ENCODE measurements at places on chromosomes 7 and 10. TPM values are rescaled to one million over a fixed set of nuclear protein-coding genes. Genes with fewer than 3 reads are reported as not detected.

- H3K4me1 ChIP-seq: peaks cover 16% of the 10 kb centered on the region
- peak overlapping the region; percentile 77 for H3K27ac ChIP-seq
- H3K36me3 ChIP-seq: no peaks in the 10 kb centered on the region
- H3K27me3 ChIP-seq: no peaks in the 10 kb centered on the region
- peak; percentile 51 for DNase-seq
Observed at GRCh38 chr10:32938554-32939061, 19.4 kb downstream of the ITGB1 start.

GRCh38 chr10:70853038-70853437, 35.3 kb downstream of the PCBD1 start:
- H3K4me1 ChIP-seq: no peaks in the 10 kb centered on the region
- no peaks in the 10 kb centered on the region for H3K36me3 ChIP-seq
- no peaks in the 10 kb centered on the region for H3K27me3 ChIP-seq
- DNase-seq: no peak
- H3K27ac ChIP-seq: no peak overlapping the region

DNA sequence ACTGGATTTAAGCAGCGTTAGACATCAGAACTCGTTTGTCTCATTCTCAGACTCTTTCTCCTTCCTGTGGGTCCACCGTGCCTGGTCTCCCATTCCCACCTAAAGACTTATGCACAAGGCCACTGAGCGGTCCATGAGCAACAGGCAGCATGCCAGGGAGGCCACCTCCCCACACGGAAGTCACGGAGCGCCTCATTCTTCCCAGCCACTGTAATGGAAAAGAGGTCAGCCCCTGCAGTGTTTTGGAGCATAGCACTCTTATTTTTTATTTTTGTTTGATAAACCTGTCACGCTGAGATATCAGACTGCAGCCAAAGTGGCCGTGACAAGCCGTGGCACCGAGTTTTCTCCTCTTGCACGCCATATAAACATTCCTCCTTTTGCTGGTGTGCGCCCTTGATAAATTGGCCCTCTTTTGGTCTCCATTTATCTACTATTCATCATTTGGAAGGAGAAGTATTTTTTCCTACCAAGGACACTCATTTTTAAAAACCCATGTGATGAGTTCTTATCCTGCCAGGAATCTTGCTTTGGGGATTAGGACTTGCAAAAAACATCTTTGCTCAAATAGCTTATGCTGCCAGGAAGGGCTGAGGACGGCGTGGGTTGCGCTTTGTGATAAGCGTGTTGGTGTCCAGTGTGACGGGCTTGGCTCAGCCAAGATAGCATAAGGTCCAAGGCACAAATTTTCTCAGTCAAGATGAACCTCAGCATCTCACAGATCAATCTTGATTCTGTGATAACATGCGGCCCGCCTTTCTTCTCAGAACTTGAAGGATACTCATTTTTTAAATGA, 206.0 kb downstream of the CCDC3 start:
- no peak overlapping the region for H3K27ac ChIP-seq
- H3K4me3 ChIP-seq: no peak overlapping the region
- DNase-seq: no peak
- H3K4me1 ChIP-seq: no peaks in the 10 kb centered on the region
- no peaks in the 10 kb centered on the region for H3K27me3 ChIP-seq
- no peaks in the 10 kb centered on the region for H3K36me3 ChIP-seq

GRCh38 chr10:48456361-48456804, 148.5 kb downstream of the ARHGAP22 start:
- no peak overlapping the region for H3K27ac ChIP-seq
- peaks cover 25% of the 10 kb centered on the region for H3K4me1 ChIP-seq
- H3K36me3 ChIP-seq: no peaks in the 10 kb centered on the region
- no peaks in the 10 kb centered on the region for H3K27me3 ChIP-seq
- H3K4me3 ChIP-seq: no peak overlapping the region

DNA sequence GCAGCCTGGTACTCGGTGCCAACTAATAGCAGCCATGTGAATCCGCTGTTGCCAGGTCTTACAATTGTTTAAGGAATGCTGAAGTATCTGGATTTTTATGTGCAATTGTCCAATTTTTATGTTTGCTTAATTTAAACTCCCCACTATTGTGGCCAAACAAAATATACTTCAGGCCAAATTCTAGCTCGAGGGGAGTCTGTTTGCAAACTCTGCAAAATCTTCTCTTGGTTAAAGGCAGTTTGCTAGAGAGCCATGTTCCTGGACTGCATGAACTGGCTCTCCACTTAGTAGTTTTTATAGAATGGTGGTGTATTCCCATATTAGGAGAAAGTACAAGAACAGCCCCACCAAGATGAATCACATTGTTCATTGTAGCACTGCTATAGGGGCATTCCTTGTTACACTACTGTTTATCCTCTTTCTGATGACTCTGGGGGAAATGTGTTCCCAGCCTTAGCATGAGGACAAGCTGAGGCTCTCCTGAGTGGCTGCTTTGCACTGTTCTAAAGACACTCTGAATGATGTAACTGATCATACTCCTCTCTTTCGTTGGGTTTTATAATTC, 178.0 kb upstream of the GLI3 start:
- H3K27me3 ChIP-seq: no peaks in the 10 kb centered on the region
- DNase-seq: no peak
- no peak overlapping the region for H3K4me3 ChIP-seq
- H3K36me3 ChIP-seq: no peaks in the 10 kb centered on the region

DNA sequence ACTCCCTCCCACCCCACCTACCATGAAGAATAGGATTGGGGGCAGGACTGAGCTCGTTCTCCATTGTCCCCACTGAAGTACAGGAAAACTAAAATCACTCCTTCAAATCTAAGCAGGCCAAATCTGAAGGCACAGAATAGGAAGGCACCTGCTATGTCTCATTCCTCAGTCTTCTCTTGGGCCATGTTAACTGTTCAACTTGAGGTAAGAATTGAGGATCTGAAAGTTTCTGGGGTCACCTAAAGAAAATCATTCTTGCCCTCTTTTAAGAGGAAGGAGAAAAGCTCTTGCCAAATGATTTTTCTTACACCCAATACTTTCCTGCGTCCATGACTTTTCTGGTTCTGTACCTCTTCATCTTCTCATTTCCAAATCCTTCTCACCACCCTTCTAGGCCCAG, 4.9 kb downstream of the CPN1 start:
- H3K4me1 ChIP-seq: no peaks in the 10 kb centered on the region
- DNase-seq: no peak
- no peaks in the 10 kb centered on the region for H3K36me3 ChIP-seq
- H3K27me3 ChIP-seq: no peaks in the 10 kb centered on the region
- no peak overlapping the region for H3K4me3 ChIP-seq

GRCh38 chr7:17121671-17122070, 176.8 kb upstream of the AHR start:
- no peak overlapping the region for H3K27ac ChIP-seq
- no peak for DNase-seq
- no peaks in the 10 kb centered on the region for H3K27me3 ChIP-seq
- H3K36me3 ChIP-seq: no peaks in the 10 kb centered on the region
- no peak overlapping the region for H3K4me3 ChIP-seq

GRCh38 chr7:138195151-138195571, 118.9 kb downstream of the AKR1D1 start:
- no peaks in the 10 kb centered on the region for H3K27me3 ChIP-seq
- DNase-seq: no peak

GRCh38 chr7:143285470-143285778, 666 bp downstream of the TMEM139 start:
- no peak for DNase-seq
- H3K36me3 ChIP-seq: no peaks in the 10 kb centered on the region
- H3K4me3 ChIP-seq: no peak overlapping the region
- H3K27ac ChIP-seq: peak overlapping the region; percentile 76
- no peaks in the 10 kb centered on the region for H3K27me3 ChIP-seq
- peaks cover 17% of the 10 kb centered on the region for H3K4me1 ChIP-seq

- DNase-seq: no peak
- H3K4me1 ChIP-seq: no peaks in the 10 kb centered on the region
- no peak overlapping the region for H3K27ac ChIP-seq
- H3K27me3 ChIP-seq: peaks cover 18% of the 10 kb centered on the region
- no peak overlapping the region for H3K4me3 ChIP-seq
Observed at GRCh38 chr10:13883636-13884444, 297.1 kb downstream of the PRPF18 start.

- no peak overlapping the region for H3K27ac ChIP-seq
- H3K4me3 ChIP-seq: no peak overlapping the region
- DNase-seq: no peak
- peaks cover 10% of the 10 kb centered on the region for H3K4me1 ChIP-seq
- H3K36me3 ChIP-seq: no peaks in the 10 kb centered on the region
- H3K27me3 ChIP-seq: peaks cover 89% of the 10 kb centered on the region
Observed at GRCh38 chr10:49610458-49611165, 502 bp downstream of the SLC18A3 start.

GRCh38 chr7:109844362-109844761, 1246.6 kb upstream of the LRRN3 start:
- no peak overlapping the region for H3K4me3 ChIP-seq
- H3K27ac ChIP-seq: no peak overlapping the region
- H3K27me3 ChIP-seq: no peaks in the 10 kb centered on the region
- DNase-seq: peak; percentile 20
- peaks cover 5% of the 10 kb centered on the region for H3K4me1 ChIP-seq
- H3K36me3 ChIP-seq: no peaks in the 10 kb centered on the region

DNA sequence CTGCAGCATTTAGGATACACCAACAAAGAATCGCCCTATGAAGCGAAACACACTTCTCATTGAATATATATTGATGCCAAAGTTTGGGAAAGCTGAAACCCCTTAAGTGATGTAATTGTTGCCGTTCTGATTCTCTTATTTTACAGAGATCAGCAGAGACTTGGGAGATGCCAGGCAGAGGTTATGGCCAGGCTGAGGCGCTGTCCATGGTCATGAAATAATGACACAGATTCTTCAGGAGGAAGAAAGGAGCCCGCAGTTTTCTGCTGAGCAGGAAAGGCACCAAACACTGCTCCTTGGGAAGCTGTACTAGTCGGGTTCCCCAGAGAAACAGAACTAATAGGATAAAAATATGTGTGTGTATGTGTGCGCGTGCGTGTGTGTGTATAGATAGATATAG, 566.0 kb downstream of the CALN1 start:
- H3K36me3 ChIP-seq: no peaks in the 10 kb centered on the region
- no peaks in the 10 kb centered on the region for H3K27me3 ChIP-seq
- peak; percentile 47 for DNase-seq
- no peaks in the 10 kb centered on the region for H3K4me1 ChIP-seq

DNA sequence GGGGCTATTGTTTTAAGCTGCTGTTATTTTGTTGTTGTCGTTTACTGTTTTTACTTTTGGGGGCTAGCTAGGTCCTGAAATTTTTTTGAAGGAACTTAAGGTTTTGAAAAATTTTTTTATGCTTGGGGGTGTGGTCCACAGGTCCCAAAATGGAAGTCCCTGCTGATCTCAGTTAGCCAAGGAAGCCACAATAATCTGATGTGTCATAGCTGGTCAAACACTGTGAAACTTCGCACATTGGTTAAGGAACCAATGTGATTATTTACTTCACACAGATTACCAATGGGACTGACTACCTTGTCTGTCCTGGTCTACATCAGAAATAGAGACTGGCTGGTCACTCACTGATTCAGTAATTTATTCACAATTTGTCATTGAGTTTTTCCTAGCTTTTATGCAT, 29.5 kb upstream of the HYCC1 start:
- DNase-seq: no peak
- H3K4me1 ChIP-seq: no peaks in the 10 kb centered on the region
- no peak overlapping the region for H3K27ac ChIP-seq

DNA sequence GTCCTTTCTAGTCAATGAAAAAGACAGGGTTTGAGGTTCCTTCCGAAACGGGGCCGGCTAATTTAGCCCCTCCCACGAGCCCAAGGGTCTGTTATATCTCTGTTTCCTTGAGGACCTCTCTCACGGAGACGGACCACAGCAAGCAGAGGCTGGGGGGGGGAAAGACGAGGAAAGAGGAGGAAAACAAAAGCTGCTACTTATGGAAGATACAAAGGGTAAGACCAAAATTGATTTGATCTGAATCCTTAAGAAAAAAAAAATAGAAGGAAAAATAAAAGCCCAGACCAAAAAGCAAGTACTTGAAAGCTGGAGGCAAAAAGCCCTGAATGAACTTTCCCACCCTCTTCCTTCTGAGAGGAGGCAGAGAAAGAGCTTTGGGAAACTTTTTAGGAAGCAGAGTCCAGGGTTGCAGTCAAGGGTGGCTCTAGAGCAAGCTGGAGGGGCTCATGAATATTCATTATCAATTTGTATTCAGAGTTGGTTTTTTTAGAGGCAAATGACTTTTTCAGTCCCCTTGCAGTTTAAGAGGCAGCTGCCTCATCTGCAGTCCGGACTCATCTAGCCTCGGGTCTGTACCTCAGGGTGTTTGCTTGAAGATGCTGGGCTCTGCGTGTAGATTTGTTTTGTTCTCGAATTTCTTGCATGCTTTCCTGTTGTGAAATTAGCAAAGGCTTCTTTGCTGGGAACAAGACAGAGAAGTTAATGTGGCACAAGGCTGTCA, at the start of gene ENTPD1:
Gene ENTPD1, plus strand, starts transcription at position 123 of the 721 bp plus-strand sequence. Its CDS starts 77 bp downstream, at position 200.
- DNase-seq: no peak
- H3K36me3 ChIP-seq: no peaks in the 10 kb centered on the region
- H3K4me1 ChIP-seq: no peaks in the 10 kb centered on the region
- H3K27ac ChIP-seq: no peak within 1 kb of the TSS

GRCh38 chr7:106023369-106024322, 60.6 kb downstream of the CDHR3 start:
- no peaks in the 10 kb centered on the region for H3K27me3 ChIP-seq
- H3K36me3 ChIP-seq: no peaks in the 10 kb centered on the region
- DNase-seq: no peak
- peaks cover 9% of the 10 kb centered on the region for H3K4me1 ChIP-seq
- H3K4me3 ChIP-seq: no peak overlapping the region

DNA sequence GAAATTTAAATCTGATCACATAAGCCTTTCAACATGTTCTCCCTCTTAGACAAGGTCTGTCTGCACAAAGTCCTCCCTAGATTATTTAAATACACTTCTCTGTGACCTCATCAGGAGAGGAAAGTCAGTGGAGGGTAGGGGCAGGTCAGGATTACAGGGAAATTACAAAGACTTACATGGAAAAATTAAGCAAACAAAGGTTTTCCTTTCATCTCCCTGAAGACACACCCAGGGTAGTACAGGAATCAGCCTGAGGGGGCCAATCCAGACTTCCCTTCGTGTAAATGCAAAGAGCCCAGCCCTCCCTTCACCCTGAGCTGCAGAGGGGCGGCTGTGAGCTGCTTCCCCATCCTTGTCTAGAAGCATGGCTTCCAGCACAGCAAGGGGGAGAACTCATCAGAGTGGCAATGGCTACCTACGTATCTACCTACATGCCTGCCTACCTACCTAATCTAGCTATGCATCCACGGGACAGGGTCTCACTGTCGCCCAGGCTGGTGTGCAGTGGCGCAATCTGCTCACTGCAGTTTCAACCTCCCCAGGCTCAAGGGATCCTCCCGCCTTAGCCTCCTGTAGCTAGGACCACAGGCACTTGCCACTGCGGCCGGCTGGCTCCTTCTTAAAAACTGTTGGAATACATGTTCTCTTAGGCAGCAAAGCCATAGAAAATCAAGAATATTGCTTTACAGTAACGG, 33.2 kb downstream of the PITRM1 start:
- H3K4me3 ChIP-seq: no peak overlapping the region
- H3K4me1 ChIP-seq: no peaks in the 10 kb centered on the region
- H3K27ac ChIP-seq: no peak overlapping the region

Gene PON1
- 37.4 TPM for total RNA-seq

Gene PLAU
- total RNA-seq: 5.2 TPM

Gene ZP3
- not detected for total RNA-seq

Gene GLI3
- 3.6 TPM for total RNA-seq

Gene OR2A12
- 1.0 TPM for total RNA-seq

Gene ZNF680
- total RNA-seq: not detected

Gene CXCL12
- total RNA-seq: 43.0 TPM

Gene HPSE2
- total RNA-seq: 2.4 TPM
